ENCODE measurements at places on chromosomes 3 and 15. TPM values are rescaled to one million over a fixed set of nuclear protein-coding genes. Genes with fewer than 3 reads are reported as not detected.

GRCh38 chr3:14141602-14142341 is 16.9 kb downstream of the TMEM43 start:
- DNase-seq: no peak
- H3K4me3 ChIP-seq: peak overlapping the region; percentile 69
- H3K27ac ChIP-seq: peak overlapping the region; percentile 99
- no peaks in the 10 kb centered on the region for H3K27me3 ChIP-seq

The TERC gene
- total RNA-seq: 2.9 TPM

- H3K27me3 ChIP-seq: peaks cover 10% of the 10 kb centered on the region
- H3K4me3 ChIP-seq: no peak overlapping the region
- no peak for DNase-seq
- H3K36me3 ChIP-seq: no peaks in the 10 kb centered on the region
- no peaks in the 10 kb centered on the region for H3K4me1 ChIP-seq
Observed at GRCh38 chr15:44096596-44096995, 98.5 kb downstream of the FRMD5 start.

DNA sequence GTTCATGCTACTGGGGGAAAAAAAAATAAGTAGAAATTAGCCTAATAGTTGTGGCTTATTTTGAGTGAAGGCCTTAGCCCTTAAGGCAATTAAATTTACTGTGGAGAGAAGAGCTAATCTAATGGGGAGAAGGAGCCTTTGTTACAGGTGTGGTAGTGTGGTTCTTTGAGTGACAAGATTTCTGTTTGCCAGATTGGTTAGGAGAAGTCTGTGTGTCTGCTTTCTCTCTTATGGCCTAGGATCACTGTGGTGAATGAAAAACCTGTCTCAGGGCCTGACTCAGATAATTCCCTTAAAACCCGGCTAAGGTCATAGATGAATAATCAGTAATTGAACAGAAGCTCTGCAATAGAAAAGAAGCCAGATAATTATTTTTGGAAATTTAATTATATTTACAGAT is 27.0 kb downstream of the OPA1 start:
- no peak for DNase-seq
- peaks cover 57% of the 10 kb centered on the region for H3K36me3 ChIP-seq
- H3K4me1 ChIP-seq: peaks cover 3% of the 10 kb centered on the region

- DNase-seq: peak; percentile 27
- no peaks in the 10 kb centered on the region for H3K27me3 ChIP-seq
- no peaks in the 10 kb centered on the region for H3K36me3 ChIP-seq
- peak overlapping the region; percentile 25 for H3K27ac ChIP-seq
- H3K4me1 ChIP-seq: peaks cover 15% of the 10 kb centered on the region
Observed at GRCh38 chr15:100341239-100341749, 481 bp downstream of the ADAMTS17 start.

DNA sequence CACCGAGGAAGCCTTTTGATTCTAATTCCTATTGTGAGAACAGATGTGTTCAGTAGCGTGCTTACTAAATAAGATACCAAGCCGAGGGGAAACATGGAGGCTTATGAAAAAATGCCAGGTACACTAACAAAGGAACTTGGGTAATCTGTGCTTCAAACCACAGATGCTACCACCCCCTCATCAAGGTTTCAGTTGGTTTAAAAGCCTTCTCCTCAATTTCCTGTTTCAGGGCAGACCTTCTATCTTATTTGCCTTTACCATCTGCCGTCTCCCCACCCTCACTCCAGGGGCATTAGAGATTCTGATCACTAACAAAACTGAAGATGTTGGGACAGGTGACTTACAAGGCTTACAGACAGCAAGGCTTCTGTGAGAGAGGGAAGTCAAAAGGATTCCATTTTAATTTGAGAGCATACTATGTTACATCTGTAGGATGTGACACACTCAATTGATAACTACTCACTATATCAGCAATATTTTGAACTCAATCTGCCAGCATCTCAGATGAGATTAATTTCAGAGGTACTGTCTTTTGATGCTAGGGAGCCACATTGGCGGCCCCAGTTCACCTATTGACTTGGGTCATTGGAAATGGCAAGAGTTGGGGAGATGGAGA is 60.6 kb upstream of the PLCL2 start:
- H3K4me1 ChIP-seq: peaks cover 15% of the 10 kb centered on the region
- DNase-seq: peak; percentile 78
- H3K27ac ChIP-seq: no peak overlapping the region

GRCh38 chr3:9508781-9509180 is 44.8 kb downstream of the LHFPL4 start:
- no peaks in the 10 kb centered on the region for H3K27me3 ChIP-seq
- H3K4me1 ChIP-seq: no peaks in the 10 kb centered on the region
- no peak overlapping the region for H3K27ac ChIP-seq
- DNase-seq: no peak

DNA sequence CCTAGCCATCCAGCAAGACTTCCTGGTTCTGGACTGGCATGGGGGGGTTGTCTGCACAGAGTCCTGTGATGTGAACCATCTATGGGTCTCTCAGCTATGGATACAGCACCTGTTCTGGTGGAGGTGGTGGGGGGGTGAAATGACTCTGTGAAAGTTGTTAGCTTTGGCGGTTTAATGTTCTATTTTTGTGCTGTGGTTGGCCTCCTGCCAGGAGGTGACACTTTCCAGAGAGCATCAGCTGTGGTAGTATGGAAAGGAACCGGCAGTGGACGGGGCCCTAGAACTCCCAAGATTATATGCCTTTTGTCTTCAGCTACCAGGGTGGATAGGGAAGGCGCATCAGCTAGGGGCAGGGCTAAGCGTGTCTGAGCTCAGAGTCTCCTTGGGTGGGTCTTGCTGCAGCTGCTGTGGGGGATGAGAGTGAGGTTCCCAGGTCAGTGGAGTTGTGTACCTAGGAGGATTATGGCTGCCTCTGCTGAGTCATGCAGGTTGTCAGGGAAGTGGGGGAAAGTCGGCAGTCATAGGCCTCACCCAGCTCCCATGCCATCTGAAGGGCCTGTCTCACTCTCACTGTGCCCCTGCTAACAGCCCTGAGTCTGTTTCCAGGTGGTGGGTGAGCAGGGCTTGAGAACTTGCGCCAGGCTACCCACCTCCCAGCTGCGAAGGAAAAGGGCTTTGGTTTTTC is 7.1 kb upstream of the LARS2 start:
- H3K4me1 ChIP-seq: no peaks in the 10 kb centered on the region
- no peak for DNase-seq
- no peak overlapping the region for H3K4me3 ChIP-seq
- no peak overlapping the region for H3K27ac ChIP-seq
- peaks cover 22% of the 10 kb centered on the region for H3K27me3 ChIP-seq

The ROBO1 gene
- total RNA-seq: not detected

DNA sequence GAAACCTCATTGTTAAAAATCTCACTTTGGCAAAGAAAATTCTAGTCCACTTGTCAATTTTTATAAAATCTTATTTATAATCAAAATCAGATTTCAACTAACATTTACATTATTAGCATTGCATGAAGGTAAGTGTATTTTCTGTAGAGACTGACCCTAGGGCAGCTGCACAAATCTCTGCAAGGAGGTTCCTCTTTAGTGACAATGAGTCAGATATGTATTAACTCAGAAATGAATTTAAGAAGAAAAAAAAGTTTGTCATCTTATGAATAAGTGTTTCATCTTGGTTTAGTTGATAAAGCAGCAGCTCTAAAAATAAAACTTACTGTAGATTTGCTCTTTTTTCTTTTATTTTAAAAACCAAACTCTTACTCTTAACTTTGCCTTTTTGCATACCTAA is 9.0 kb upstream of the GNB4 start:
- DNase-seq: no peak
- H3K36me3 ChIP-seq: no peaks in the 10 kb centered on the region
- peaks cover 8% of the 10 kb centered on the region for H3K27me3 ChIP-seq
- H3K4me1 ChIP-seq: peaks cover 5% of the 10 kb centered on the region

- peaks cover 9% of the 10 kb centered on the region for H3K4me1 ChIP-seq
- no peaks in the 10 kb centered on the region for H3K27me3 ChIP-seq
- no peak overlapping the region for H3K4me3 ChIP-seq
- H3K27ac ChIP-seq: no peak overlapping the region
- no peak for DNase-seq
Observed at GRCh38 chr3:141326626-141327025, 41.7 kb upstream of the ZBTB38 start.
